Activated CD4-positive, CD25-positive, alpha-beta regulatory T cell treated with anti-CD3 and anti-CD28 coated beads, Interleukin-2, amount 50 U/mL, for 24 hours (primary cell): ENCODE measurements at places on chromosomes 7 and 10.

DNA sequence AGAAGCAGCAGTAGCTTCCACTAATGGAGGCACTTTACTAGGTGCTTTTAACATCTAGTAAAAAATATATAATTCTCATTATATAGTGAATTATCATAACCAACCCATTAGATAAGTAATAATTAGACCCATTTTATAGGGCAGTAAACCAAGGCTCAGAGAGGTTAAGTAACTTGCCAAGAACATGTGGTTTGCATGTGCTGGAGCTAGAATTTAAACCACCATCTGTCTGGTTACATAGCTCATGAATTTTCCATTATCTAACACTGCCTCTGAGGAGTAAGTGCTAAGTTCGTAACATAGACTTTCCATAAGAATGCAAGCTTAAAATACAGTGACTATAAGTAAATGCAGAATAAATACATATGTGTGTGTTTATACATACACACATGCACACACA is 41.9 kb downstream of the CREB3L2 start:
- no peak for ATAC-seq

- ATAC-seq = no peak
These were observed 125.0 kb downstream of the FAM107B start for GRCh38 chr10:14649739-14650138.

DNA sequence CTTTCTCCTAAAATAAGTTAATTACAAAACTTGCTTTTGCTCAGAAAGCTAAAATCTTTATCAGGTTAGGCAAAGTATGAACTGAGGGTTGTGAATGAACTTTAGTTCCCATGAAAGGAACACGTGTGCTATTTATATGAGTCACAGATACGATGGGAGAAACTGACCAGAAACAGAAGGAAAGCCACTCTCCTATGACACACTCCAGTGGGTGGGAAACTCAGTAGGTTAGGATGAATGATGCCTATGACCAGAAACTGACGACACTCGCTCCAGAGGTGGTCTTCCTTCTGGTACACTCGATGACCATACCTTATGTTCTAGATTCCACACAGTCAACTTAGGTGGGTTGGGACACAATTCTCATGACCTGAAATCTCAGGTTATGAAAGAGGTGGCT is 215.7 kb upstream of the INHBA start:
- no peak for ATAC-seq

DNA sequence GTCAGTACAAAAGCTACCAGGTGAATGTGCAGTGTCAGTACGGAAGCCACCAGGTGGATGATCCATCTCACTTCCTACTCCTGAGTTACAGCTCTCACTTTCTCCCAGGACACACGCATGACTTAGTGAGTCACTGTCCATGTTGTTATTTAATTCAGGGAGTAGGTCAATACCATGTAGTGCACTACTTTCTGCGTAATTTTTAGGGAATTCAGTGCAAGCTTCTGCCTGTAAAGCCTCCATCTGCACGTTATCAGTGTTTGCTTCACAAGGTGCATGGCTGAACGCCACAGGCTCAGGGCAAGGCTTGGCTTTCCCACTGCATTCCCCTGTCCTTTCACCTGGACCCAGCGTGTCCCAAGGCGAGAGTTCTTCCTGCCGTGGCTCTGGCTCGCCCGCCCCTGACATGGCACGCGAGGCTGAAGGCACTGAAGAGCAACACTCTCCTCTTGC is 59.5 kb downstream of the LARP4B start:
- ATAC-seq = no peak

DNA sequence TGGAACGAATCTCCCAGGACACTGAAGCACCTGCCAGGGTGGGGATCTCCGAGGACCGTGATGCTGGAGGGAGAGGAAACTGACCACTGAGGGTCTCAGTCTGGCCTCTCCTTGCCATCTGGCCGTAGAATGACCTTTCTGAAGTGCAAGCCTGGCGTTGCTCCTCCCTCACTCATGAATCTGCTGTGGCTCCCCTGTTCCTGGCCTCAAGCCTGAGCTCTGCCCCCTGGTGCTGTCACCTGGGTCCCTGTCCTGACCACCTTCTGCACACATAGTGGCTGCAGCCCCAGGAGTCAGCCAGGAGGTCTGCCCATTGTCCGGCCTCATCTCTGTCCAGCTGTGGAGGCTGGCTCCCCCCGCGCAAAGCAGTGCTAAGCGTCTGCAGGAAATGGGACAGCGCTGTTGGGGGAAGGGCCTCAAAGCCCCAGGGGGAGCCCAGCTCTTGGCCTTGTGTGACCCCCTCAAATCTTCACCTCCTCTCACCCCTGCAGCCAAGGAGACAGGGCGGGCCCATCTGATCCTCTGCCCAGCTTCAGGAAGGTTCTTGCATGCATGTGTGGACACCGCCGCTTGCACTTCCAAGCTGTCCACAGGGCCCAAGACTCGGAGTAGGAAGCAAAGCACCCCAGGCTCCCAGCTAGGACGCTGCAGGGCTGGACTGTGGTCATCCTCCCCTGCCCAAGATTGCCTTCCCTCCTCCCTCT is 65.7 kb downstream of the MYL10 start:
- no peak for ATAC-seq

DNA sequence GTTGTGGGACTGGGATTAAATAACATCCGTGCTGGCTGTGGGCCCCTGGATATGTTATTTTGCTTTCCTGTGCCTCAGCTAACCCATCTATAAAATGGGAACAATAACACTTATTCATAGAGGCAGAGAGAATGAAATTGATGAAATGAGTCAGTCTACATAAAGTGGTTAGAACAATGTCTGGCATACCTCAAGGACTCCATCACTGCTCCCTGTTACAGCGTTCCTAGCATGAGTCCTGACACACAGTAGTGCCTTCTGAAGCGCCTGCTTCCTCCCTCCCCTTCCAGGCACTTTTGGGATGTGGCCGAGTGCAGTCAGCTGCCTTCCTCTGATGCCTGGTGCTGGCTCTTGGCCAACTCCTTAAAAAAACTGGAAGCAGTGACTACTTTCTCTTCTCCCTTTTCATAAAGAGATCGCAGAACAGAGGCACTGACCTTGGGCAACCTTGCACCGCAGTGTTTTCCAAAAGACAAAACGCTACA is 108.4 kb upstream of the ZMIZ1 start:
- ATAC-seq = no peak

- ATAC-seq = no peak
These were observed 1.3 kb downstream of the SH2B2 start for GRCh38 chr7:102287981-102288278.

DNA sequence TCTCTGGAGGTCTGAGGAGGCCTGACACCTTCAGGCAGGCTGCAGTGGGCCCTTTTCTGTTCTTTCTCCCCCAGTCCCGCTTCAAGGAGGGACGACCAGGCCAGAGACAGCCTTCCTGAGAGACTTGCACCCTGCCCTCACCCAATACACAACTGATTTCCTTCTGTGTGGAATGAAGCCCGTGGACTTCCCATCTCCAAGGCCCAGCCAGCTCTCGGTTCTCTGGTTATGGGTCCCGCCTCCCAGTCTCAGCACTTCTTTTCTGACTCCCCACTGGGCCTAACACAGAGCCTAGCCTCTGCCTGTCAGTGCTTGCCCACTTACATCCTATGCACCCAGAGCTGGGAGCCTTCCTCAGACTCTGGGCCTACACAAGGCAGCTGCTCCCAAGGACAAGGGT is 24.1 kb upstream of the ADCYAP1R1 start:
- ATAC-seq = no peak

- no peak for ATAC-seq
These were observed 478.5 kb downstream of the RPS24 start for GRCh38 chr10:78512205-78512550.

DNA sequence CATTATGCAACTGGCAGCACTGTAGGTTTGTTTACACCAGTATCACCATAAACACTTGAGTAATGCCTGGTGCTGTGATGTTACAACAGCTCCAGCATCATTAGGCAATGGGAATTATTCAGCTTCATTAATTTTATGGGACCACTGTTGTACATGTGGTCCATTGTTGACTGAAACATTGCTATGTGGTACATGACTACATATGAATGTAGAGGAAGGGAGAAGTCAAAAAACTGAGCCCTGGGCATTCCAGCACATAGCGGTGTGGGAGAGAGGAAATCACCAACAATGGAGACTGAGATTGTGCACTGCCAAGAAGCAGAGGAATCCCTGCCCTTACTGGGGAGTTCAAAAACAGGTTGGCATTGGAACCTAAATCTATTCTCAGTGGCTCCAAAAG is 89.0 kb downstream of the TRIM24 start:
- no peak for ATAC-seq

GRCh38 chr7:71015252-71015900 is 116.6 kb upstream of the GALNT17 start:
- ATAC-seq = no peak

GRCh38 chr7:128384726-128385125 is 23.2 kb upstream of the PRRT4 start:
- ATAC-seq = no peak

DNA sequence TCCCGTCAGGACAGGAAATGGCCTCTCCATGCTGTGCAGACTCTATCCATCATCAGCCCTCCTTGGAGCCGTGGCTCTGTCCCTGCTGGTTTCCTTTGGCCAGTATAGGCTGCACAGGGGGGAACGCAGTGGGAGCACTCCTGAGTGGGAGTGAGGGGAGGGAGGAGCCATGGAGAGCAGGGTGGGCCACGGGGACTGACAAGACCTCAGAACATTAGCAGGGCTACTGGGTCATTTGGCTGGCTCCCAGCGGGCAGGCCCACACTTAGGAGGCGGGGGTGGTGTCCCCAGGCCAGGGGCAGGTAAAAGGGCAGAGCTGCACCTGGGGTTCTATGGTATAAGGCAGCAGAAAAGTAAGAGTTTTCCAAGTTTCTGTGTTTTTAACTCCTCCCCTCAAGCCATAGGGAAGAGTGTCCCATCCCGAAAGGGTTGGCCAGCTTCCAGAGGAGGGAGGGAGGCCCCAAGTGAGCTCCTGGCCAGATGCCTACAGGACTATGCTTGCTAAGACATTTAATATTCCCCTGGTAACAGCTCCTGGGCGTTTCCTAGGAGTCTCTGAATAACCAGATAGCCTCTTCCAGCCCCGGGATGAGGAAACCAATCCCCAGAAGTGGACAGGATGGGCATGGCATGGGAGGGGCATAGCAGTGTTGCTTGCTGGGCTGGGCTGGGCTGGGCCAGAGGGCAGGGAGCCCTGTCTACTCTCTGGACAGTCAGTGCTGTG is 5.5 kb upstream of the OPN4 start:
- no peak for ATAC-seq

DNA sequence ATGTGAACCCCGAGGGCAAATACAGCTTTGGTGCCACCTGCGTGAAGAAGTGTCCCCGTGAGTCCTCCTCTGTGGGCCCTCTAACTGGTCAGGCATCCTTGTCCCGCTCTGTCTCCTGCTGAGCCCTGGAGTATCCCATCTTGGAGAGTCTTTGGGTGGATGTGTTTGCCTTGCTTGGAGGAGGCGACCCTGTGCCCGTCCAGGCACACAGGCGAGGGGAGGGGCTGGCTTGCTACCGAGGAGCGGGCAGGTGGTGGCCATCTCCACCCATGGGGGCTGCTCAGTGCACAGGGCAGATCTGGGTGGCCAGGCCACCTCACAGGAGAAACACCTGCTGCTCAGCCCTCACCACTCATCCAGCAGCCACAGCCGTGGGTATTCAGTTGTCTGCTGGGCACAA is 135.3 kb downstream of the EGFR start:
- ATAC-seq = no peak

GRCh38 chr10:44477046-44477425 is 92.1 kb upstream of the CXCL12 start:
- ATAC-seq = no peak

GRCh38 chr7:91468256-91468655 is 204.0 kb downstream of the FZD1 start:
- no peak for ATAC-seq

GRCh38 chr10:37701781-37702493 is 155.5 kb downstream of the ZNF248 start:
- ATAC-seq = no peak

- no peak for ATAC-seq
These were observed 217.1 kb downstream of the TMEM178B start for GRCh38 chr7:141290973-141291372.

- ATAC-seq = no peak
These were observed 24.2 kb downstream of the WIPI2 start for GRCh38 chr7:5214236-5214635.

DNA sequence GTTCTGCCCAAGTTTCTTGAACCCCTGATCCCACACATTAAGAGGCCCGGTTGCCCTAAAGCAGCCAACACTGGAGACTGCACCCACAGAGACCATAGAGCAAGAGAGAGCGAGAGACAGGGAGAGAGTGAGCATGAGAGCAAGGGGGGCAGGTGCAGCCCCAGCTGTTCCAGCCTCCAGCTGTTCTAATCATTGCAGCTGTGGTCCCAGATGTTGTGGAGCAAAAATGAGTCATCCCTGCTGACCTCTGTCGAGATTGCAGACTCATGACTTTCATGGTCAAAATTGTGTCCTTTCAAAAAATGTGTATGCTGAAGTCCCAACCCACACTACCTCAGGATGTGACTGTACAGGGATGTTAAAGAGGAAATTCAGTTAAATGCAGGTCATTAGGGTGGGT is 143.9 kb upstream of the FRMD4A start:
- ATAC-seq = no peak

GRCh38 chr7:156604311-156604710 is 36.3 kb upstream of the RNF32 start:
- no peak for ATAC-seq

GRCh38 chr7:156095908-156096539 is 283.8 kb upstream of the SHH start:
- ATAC-seq = no peak

DNA sequence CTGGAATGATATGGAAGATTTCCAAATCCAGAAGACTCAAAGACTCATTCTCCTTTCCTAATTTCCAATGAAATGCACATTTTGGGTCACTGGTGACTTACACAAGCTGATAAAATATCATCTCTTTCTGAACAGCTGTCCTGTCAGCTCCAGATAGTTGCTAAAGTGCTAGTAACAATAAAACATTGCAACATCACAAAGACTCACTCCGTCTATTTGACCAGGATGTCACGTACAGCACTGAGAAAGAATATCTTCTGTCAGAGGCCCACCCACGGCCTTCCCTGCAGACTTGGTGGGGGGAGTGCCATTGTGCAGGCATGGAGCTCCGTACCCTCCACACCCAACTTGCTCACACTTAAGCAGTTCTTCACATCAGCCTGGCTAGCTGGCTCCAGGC is 78.9 kb upstream of the EGR2 start:
- no peak for ATAC-seq

GRCh38 chr7:70776627-70777101 is 355.3 kb upstream of the GALNT17 start:
- no peak for ATAC-seq

- ATAC-seq = no peak
These were observed 44.0 kb downstream of the CALD1 start for GRCh38 chr7:134823400-134823799.

DNA sequence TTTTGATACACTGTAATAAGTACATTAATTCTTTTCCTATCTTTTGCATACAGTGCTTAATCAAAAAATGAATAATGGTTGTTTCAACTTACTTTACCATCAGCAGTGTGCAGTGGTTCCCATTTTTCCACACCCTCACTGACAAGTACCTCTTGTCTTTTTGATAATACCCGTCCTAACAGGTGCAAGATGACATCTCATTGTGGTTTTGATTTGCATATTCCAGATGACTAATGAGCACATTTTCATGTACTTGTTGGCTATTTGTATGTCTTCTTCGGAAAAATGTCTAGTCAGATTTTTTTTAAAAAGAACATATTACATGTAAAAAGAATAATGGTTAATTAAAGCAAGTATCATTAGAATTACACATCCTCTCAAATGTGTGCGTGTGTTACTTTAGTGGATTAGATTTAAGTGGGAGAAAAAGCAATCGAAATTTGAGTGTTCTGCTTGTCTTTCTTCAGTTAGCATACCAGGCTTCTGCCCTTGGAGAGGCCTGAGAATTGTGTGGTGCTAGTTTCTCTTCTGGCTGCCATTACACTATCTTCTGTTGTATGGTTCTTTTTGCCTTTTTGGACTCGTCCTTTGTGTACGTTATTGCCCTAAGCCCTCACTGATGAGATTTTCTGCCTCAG is 291.2 kb downstream of the AUTS2 start:
- no peak for ATAC-seq
